Activated T-helper 1 cell treated with Interleukin-2 at 50 U/mL for 16 hours (primary cell): ENCODE measurements at places on chromosomes 7 and 10.

GRCh38 chr7:69811476-69812308 lies 213.4 kb downstream of the AUTS2 start:
- no peak for DNase-seq

GRCh38 chr7:121394709-121395140 lies 1.4 kb downstream of the FAM3C start:
- DNase-seq: no peak

GRCh38 chr7:133155146-133155545 lies 73.3 kb upstream of the CHCHD3 start:
- no peak for DNase-seq

DNA sequence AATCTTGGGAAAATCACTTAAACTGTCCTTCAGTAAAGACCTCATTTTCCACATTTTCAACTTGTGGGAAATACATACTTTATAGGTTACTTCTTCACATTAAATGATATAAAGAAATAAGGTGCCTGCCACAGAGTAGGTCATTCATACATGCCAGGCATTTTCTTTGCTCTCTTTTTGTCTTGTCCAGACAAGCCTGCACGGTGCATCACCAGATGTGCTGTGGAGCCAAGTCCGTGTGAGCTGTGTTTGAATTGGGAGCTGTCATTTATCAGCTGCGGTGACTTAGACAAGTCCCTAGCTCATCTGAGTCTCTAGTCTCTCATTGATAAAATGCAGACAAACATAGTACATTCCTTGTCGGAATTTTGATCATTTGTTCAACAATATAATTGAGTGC lies 432.9 kb downstream of the SORCS3 start:
- DNase-seq: no peak

GRCh38 chr10:6445671-6446316 lies 134.3 kb downstream of the PRKCQ start:
- DNase-seq: peak; percentile 39

DNA sequence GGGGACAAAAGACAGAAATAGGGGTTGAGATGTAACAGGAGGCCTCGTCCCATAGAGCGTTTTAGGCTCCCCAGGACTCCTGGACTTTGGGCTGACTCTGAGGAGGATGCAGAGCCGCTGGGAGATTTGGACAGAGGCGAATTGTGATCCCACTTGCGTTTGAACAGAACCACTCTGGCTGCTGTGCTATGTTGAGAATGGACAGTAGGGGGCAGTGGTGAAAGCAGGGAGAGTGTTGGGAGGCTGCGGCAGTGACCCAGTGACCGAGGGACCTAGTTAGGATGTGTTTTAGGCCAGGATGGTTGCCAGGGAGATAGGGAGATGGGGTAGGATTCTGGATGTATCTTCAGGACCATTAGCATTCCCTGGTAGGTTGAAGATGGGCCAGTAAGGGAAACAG lies 271.6 kb downstream of the CCDC3 start:
- DNase-seq: no peak

DNA sequence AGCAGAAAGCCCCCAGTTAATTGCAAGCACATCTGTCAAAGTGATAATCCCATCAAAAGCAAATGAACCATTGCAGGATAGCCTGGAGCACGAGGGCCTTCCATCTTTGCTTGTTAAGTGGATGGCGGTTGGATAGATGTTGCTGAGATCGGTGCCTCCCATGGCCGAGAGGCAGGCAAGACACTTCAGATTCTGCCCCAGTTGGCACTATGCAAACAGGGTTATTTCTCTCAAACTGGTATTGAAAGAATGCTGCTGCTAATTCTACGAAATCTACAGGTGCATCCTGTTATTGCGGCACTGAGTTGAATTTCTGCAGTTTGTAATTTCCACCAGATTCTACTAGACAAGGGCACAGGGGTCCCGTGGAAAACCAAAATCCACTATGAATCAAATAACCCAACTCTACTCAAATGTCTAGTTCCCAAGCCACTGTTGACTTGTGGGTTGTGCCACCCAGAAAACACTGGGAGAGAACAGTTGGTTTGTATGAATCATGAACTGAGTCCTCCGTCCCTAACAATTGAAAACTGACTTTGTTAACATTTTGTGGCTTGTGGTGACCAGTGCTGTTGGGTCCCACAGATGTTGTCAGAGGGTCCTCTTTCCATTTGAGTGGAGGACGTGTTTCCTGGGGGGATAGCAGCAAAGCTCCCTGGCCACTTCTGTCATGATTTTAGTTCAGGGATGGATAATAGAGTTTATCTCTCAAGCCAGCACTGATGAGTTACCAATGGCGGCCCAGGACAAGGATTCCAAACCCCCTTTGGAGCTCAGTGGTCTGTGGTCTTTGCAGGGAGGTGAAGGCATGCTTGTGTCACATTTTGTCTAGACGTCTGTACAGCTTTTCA lies 7.1 kb upstream of the IL2RA start:
- no peak for DNase-seq
